ENCODE measurements at places on chromosomes 7 and 10. TPM values are rescaled to one million over a fixed set of nuclear protein-coding genes. Genes with fewer than 3 reads are reported as not detected.

Gene NCOA4
- total RNA-seq: 93.2 TPM

Gene TMEM184A
- 6.7 TPM for total RNA-seq

Gene SPAG6
- total RNA-seq: not detected

Gene UNC5B
- total RNA-seq: 1.8 TPM

Gene CRPPA
- total RNA-seq: 0.42 TPM

Gene CYP2W1
- 0.05 TPM for total RNA-seq

Gene GIMAP7
- total RNA-seq: not detected

Gene MYL7
- total RNA-seq: not detected

Gene VWDE
- 0.76 TPM for total RNA-seq

Gene SRGN
- 101 TPM for total RNA-seq

Gene ZSCAN21
- total RNA-seq: 10.2 TPM

Gene MMRN2
- total RNA-seq: 1.2 TPM

Gene LIPJ
- total RNA-seq: not detected

Gene C10orf120
- not detected for total RNA-seq

Gene CFAP46
- total RNA-seq: 1.5 TPM

Gene STK17A
- total RNA-seq: 31.1 TPM

Gene TMEM213
- not detected for total RNA-seq

Gene BUD23
- 137 TPM for total RNA-seq

Gene LGI1
- not detected for total RNA-seq

Gene HOXA13
- 2.6 TPM for total RNA-seq

Gene EVX1
- total RNA-seq: 0.10 TPM

Gene SPDYE2
- not detected for total RNA-seq

Gene TSPAN12
- 0.61 TPM for total RNA-seq

Gene TET1
- total RNA-seq: 0.72 TPM

Gene TIMM23
- total RNA-seq: 157 TPM

Gene AGAP5
- total RNA-seq: 2.2 TPM

Gene ELN
- total RNA-seq: 0.13 TPM
